ENCODE measurements at places on chromosomes 13 and 19.
A peak's percentile ranks its signal among the peaks of the same experiment; 100 is the strongest.

DNA sequence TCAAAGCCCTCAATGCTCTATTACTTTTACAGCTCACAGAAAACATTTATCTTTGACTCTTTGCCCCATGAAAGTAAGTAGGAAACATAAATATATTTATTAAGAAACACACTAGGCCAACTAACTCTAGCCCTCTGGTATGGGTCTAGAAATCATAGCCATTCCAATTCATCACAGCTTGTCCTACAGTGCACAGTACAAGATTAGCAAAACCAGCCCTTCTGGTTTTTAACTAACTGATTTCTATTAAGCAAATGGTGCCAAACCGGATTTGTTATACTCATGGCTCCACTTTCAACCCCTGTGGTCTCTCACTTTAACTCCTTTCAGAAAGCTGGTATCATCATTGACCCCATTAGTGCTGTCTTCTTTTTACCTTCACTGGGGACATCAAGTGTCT lies 5.6 kb upstream of the LRRC63 start:
- H3K27me3 ChIP-seq = no peaks in the 10 kb centered on the region
- H3K4me1 ChIP-seq = peaks cover 51% of the 10 kb centered on the region

GRCh38 chr19:28028881-28029444 lies 1184.0 kb downstream of the UQCRFS1 start:
- H3K27ac ChIP-seq = no peak overlapping the region
- no peaks in the 10 kb centered on the region for H3K27me3 ChIP-seq
- no peak overlapping the region for H3K4me3 ChIP-seq
- no peak for DNase-seq

DNA sequence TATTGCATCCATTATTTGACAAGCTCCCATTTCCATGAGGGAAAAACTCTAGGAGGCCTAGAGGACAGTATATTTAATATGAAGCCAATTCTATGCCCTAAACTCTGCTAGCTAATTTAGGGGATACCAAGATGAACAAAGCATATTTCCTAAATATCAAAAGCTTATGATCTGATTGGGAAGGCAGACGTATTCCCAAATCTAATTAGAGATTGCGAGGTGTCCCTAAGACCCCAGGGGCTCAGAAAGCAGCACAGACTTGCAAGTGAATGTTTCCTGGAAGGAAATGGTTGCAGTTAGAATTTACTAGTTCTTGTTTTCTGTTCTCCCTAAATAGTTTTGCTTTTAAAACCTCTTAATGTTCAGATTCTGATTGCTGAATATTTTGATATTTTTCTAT lies 30.7 kb downstream of the NDFIP2 start:
- H3K27ac ChIP-seq = peak overlapping the region; percentile 61
- H3K36me3 ChIP-seq = peaks cover 79% of the 10 kb centered on the region
- no peak overlapping the region for H3K4me3 ChIP-seq
- H3K27me3 ChIP-seq = no peaks in the 10 kb centered on the region
- DNase-seq = no peak
- peaks cover 88% of the 10 kb centered on the region for H3K4me1 ChIP-seq

GRCh38 chr19:29467824-29468401 lies 57.9 kb upstream of the VSTM2B start:
- no peak for DNase-seq
- no peak overlapping the region for H3K27ac ChIP-seq

- H3K27me3 ChIP-seq = peaks cover 13% of the 10 kb centered on the region
- H3K4me3 ChIP-seq = no peak overlapping the region
- H3K36me3 ChIP-seq = no peaks in the 10 kb centered on the region
- no peak overlapping the region for H3K27ac ChIP-seq
- DNase-seq = no peak
These were observed 150.6 kb upstream of the RNF113B start for GRCh38 chr13:98327371-98328270.

- H3K36me3 ChIP-seq = no peaks in the 10 kb centered on the region
- H3K27ac ChIP-seq = no peak overlapping the region
- peaks cover 2% of the 10 kb centered on the region for H3K4me1 ChIP-seq
These were observed 13.0 kb downstream of the FAM124A start for GRCh38 chr13:51235186-51235585.

DNA sequence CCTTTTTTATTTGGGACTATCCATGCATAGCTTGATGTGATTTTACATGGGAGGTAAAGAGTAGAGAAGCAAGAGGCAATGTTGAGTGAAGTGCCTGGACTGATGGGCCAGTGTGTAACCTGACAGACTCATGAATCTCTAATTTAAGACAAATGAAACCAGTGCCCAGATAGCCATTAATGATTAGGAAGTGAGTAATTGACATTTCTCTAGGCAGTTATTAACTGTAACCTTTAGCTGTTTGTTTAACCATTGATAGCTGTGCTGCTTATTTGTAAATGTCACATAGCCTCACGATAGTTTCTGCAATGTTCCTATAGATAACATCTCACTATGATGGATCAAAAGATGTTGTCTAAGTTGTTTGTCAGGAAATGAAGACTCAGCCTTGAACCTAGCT lies 1047.5 kb upstream of the SPRY2 start:
- no peaks in the 10 kb centered on the region for H3K4me1 ChIP-seq
- no peak for DNase-seq
- H3K36me3 ChIP-seq = no peaks in the 10 kb centered on the region
- no peaks in the 10 kb centered on the region for H3K27me3 ChIP-seq

DNA sequence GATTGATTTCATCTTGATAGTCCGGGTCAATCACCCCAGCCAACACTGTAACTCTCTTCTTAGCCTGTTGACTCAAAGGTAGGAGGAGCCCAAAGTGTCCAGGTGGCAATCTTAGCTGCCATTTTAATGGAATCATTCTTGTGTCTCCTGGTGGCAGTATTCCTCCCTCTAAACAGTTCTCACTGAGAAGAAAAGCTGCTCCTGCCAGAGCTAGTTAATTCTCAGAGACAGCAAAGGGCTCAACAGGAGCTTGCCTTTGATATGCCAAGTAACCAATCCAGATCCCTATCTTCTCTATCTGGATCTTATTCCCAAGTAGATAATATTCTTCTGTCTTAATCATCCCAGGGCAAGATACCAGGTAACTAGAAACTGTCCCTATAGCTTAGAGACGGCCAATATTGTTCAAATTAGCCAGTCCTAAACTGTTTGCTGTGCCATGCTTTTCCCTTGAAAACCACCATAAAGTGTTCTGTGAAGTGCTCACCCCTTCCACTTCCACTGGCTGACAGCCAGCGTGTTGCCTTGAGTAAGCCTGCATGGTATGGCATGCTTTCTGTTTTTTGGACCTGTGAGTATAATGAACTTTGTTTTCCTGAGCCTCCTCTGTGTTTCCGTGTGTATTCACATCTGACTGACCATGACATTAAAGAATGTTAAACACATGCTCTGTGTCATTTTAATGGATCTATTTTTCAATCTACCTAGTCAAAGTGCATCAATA lies 463.7 kb upstream of the SLITRK5 start:
- no peak overlapping the region for H3K4me3 ChIP-seq
- H3K36me3 ChIP-seq = no peaks in the 10 kb centered on the region
- H3K27me3 ChIP-seq = no peaks in the 10 kb centered on the region
- H3K4me1 ChIP-seq = no peaks in the 10 kb centered on the region
- no peak overlapping the region for H3K27ac ChIP-seq
- no peak for DNase-seq

DNA sequence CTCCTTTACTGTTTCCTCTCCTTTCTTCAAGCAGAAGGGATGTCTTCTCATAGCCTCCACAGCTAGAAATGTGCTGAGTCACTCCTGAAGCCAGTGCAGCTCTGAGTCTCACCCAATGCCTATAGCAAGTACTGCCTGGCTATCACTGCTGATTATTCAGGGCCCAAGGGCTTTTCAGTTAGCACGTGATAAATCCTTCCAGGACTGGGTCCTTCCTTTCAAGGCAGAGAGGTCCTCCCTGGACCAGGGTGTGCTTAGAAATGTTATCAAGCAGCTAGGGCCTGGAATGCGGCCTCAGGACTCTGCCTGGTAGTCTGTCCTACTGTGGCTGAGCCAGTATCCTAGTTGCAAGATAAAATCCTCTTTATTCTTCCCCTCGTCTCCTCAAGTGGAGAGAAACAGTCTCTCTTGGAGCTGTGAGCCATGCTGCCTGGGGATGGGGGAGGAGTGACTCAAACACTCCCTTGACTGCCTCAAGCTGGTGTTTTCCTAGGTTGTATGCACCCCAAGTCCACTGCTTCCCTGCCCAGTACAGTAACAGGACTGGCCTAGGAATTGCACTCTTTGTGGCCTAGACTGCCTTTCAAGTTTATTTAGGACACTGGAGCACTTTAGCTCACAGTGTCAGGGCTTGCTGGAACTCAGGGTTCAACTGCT lies 198.7 kb upstream of the SERP2 start:
- no peak overlapping the region for H3K4me3 ChIP-seq
- no peaks in the 10 kb centered on the region for H3K36me3 ChIP-seq
- peaks cover 16% of the 10 kb centered on the region for H3K27me3 ChIP-seq
- no peaks in the 10 kb centered on the region for H3K4me1 ChIP-seq
- no peak overlapping the region for H3K27ac ChIP-seq
- DNase-seq = no peak

GRCh38 chr19:51647318-51647717 lies 693 bp upstream of the SIGLEC14 start:
- H3K27me3 ChIP-seq = peaks cover 28% of the 10 kb centered on the region
- peaks cover 3% of the 10 kb centered on the region for H3K4me1 ChIP-seq
- no peak overlapping the region for H3K27ac ChIP-seq
- no peaks in the 10 kb centered on the region for H3K36me3 ChIP-seq
- H3K4me3 ChIP-seq = no peak overlapping the region

GRCh38 chr13:40313269-40314200 lies 352.9 kb downstream of the FOXO1 start:
- no peaks in the 10 kb centered on the region for H3K27me3 ChIP-seq
- H3K4me1 ChIP-seq = peaks cover 47% of the 10 kb centered on the region
- H3K36me3 ChIP-seq = no peaks in the 10 kb centered on the region

DNA sequence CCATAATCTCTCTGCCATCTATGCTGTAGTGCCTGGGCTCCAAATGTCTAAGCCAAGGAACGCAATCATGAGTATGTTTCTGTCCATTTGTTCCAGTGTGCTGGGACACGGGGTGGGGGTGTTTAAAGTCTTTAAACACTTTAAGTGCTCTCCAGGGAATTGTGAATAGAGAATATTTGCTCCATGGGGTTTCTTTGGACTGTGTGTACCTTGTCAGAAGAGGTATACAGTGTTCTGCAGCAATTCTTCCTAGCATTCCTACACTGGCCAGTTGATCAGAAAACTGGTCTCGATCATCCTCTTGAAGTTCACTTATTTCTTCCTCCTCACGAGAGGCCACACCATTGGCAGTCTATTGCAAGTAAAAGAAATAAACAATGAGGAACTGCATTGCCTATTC lies 35.1 kb upstream of the EEF1AKMT1 start:
- H3K36me3 ChIP-seq = peaks cover 40% of the 10 kb centered on the region
- H3K27ac ChIP-seq = no peak overlapping the region
- no peak overlapping the region for H3K4me3 ChIP-seq
- H3K4me1 ChIP-seq = peaks cover 3% of the 10 kb centered on the region
- no peak for DNase-seq

GRCh38 chr19:1084024-1084868 lies 10.9 kb downstream of the POLR2E start:
- H3K27me3 ChIP-seq = no peaks in the 10 kb centered on the region
- no peak for DNase-seq
- peaks cover 15% of the 10 kb centered on the region for H3K4me1 ChIP-seq
- no peak overlapping the region for H3K4me3 ChIP-seq
- peaks cover 74% of the 10 kb centered on the region for H3K36me3 ChIP-seq

DNA sequence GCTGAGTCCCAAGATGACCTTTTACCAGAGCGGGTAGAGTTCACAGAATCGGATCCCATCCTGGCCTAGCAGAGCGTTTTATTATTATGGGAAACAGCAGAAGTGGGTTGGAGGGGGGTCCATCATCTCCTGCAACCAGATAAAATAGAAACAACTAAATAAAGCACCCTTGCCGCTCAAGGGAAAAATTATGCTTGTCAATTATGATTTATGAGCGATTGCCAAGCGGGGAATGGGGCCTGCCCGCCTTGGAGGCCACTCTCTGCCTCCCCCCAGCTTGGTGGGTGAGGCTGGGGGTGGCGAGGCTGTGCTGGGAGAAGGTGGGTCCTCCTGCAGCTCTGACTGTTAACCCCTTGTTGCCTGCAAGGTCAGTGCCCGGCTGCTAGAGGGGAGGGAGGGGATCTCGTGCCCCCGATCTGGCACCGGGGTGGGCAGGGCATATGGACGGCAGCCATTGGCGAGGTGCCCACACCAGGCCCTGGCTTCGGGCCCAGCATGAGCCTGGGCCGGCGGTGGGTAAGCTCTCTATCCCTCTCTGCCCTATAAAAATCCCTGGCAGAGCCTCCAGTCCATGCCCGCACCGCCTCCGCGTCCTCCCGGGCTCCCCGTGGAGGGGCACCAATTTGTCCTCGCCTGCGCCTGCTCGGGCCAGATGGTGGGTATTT lies 129.1 kb downstream of the URI1 start:
- no peaks in the 10 kb centered on the region for H3K4me1 ChIP-seq
- no peaks in the 10 kb centered on the region for H3K36me3 ChIP-seq
- no peak for DNase-seq
- no peak overlapping the region for H3K4me3 ChIP-seq

DNA sequence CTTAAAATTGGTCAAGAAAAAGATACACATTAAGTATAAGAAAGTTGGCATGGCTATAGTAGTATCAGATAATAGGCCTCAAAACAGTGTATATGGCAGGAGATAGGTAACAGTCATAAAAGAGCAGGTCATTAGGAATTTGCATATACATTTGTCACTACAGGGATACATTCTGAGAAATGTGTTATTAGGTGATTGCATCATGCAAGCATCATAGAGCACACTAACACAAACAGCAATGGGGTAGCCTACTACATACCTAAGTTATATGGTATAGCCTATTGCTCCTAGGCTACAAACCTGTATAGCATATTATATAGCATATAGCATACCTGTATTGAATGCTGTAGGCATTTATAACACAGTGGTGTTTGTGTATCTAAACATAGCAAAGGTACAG lies 6.2 kb upstream of the ZNF529 start:
- H3K27ac ChIP-seq = no peak overlapping the region
- peaks cover 6% of the 10 kb centered on the region for H3K4me1 ChIP-seq
- no peak overlapping the region for H3K4me3 ChIP-seq
- no peaks in the 10 kb centered on the region for H3K27me3 ChIP-seq
- no peak for DNase-seq

DNA sequence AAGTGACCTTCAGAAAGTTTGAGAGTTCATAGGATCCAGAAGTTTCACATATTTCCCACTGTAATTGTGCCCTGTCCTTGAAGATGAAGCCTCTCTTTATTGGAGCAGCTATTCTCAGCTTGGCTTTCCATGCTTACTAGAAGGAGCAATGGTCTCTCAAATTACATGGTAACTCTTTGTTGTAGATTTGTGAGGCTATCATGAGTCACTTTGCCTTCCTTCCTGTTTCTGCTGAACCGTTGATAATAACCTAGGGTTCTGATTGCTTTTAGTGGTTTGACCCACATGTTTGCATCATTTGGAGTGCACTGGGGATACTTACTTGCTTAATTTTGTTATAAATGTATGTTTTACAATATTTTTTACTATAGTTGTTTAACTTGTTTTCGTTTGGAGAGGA lies 772.9 kb upstream of the SLITRK6 start:
- no peaks in the 10 kb centered on the region for H3K36me3 ChIP-seq
- no peak overlapping the region for H3K4me3 ChIP-seq
- no peaks in the 10 kb centered on the region for H3K27me3 ChIP-seq
- no peaks in the 10 kb centered on the region for H3K4me1 ChIP-seq
- H3K27ac ChIP-seq = no peak overlapping the region
- DNase-seq = no peak
